ENCODE measurements at places on chromosomes 16 and 17.
A peak's percentile ranks its signal among the peaks of the same experiment; 100 is the strongest.

DNA sequence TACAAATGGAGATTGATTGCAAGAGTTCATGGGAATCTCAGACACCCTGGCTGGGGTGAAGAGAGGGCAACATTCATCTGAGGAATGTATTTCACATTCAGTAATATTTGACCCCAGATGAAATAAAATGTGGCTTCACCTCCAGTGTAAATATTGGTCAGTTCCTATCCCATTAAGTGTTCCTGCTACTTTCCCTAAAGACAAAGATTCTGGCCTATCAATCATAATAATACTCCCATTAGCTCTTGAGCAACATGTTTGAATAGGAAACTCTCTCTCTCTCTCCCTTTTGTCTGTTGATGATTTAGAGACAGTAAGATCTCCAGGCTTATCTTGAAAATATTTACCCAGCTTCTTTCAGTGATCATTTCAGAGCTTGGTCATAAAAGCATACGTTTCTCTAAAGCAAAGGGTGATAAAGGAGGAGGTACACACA, 70.1 kb downstream of the KCNJ2 start:
- DNase-seq, result no peak

GRCh38 chr16:9008601-9009260, 45.0 kb upstream of the USP7 start:
- DNase-seq, result peak; percentile 68

DNA sequence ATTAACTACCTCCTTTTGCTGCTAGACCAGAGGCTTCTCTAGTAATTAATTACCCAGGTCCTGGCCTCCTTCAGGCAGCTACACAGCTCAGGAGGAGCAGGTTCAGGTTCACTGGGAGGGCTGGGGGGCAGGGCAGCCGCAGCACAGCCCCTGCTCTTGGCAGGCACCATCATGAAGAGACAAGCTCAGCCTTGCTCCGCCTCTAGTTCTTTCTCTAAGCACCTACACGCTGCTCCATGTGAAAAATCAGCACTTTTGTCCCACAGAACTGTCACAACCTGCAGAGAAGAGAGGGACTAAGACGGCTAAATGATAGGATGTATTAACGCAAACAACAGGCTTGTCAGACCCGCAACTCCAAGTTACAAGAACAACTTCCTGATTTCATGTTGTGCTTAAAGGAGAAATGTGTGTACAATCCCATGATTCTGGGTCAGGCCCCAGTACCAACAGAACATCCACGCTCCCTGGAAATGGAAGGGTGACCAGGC, 53.4 kb downstream of the GRB2 start:
- DNase-seq, result no peak

DNA sequence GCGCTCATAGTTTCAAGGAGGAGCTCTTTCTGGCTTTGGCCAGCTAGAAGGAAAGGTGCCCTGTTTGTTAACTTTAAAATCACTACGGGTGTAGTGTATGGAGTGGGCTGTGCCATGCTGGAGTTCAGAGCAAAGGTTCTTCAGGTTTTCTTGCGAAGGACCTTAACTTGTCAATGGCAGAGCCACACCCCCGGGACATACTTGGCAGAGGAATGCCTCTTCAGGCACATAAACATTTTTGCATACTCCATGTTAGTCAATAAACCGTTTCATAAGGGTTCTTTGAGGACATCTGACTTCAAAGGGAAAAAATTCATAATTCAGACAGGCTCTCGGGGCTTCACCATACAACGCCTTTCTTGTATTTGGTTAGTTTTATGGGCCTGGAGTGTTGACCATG, 113.0 kb upstream of the PLCG2 start:
- no peak for DNase-seq

DNA sequence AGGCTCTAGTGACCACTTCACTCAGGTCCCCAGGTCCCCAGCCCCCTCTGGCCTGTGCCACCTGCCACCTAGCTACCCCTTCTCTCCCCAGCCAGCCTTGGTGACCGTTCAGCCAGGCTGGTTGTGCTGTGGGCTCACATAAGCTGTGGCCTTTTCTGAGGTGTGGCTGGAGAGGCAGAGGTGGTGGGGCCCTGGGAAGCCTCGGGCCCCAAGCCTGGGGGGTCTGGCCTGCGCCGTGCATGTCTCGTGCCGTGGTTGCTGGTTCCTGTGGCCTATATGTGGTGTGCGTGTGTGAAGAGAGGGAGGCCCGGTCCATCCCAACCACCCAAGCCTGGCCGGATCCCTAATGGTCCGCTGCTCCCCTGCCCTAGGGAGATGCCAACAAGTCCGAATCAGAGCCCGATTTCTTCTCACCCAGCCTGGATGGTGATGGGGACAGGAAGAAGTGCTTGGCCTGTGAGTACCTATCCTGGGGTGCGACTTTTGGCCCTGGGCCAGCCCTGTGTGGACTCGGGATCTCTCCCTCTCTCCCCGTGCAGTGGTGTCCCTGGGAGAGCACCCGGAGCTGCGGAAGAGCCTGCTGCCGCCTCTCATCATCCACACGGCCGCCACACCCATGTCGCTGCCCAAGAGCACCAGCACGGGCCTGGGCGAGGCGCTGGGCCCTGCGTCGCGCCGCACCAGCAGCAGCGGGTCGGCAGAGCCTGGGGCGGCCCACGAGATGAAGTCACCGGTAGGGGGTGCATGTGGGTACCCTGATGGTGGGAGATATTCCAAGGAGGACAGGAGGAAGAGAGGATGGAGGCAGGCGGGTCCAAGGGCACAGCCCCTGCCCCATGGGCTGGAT, 35.9 kb downstream of the CACNA1G start:
- no peak for DNase-seq

- no peak for DNase-seq
Observed at GRCh38 chr16:73056448-73056847, 8.5 kb upstream of the ZFHX3 start.

DNA sequence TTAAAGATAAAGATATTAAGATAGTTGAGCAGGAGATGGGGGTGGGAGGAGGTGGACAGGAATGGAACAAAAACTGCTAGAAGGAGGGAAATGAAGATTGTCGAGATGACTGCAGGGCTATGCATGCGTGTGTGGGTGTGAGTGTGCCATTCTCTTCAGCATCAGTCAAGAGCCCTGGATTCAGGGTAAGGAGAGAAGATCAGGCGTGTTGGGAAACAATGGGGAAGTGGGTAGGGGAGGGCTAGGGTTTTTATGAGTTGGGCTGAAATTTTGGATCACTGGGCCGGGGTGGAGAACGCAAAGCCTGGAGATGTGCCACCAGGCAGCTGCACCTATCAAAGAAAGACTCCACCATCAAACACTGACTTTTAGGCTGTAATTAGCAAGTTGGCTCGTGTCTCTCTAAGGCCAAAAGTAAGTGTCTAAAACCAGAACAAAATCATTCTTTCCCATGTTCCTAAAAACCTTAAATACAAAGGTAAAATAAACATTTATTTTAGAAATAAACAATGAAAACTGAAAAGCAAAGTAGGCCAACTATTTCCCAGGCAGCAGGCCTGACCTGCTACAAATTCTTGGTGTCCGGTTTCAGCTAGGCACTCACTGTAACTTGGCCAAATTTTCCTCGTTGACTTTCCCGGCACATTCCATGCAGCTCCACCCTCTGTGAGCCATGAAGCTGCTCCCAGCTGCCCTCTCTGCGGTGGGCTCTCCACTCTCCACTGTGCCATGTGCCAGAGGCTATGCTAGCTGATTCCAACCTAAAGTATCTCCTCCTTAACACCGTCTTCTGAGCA, 4.2 kb downstream of the CDRT4 start:
- DNase-seq, result no peak

DNA sequence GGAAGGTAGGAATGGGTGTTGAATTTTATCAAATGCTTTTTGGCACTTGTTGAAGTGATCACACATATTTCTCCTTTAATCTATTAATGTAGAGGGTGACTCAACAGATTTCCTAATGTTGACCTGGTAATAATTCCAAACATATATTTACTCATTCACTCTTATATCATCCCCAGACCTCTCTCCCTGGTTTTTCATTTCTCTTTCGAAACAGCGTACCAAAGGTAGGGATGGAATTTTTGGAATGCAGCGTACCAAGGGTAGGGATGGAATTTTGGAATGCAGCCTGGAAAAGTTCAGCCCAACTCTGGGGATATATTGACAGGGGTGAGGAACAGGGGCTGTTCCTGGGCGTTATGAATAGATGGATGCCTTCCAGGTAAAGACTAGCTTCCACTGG, 7.3 kb downstream of the KIF18B start:
- no peak for DNase-seq

- DNase-seq, result no peak
Observed at GRCh38 chr16:27333549-27333948, 19.8 kb downstream of the IL4R start.

GRCh38 chr16:80587071-80587470, 46.3 kb downstream of the DYNLRB2 start:
- DNase-seq, result no peak

DNA sequence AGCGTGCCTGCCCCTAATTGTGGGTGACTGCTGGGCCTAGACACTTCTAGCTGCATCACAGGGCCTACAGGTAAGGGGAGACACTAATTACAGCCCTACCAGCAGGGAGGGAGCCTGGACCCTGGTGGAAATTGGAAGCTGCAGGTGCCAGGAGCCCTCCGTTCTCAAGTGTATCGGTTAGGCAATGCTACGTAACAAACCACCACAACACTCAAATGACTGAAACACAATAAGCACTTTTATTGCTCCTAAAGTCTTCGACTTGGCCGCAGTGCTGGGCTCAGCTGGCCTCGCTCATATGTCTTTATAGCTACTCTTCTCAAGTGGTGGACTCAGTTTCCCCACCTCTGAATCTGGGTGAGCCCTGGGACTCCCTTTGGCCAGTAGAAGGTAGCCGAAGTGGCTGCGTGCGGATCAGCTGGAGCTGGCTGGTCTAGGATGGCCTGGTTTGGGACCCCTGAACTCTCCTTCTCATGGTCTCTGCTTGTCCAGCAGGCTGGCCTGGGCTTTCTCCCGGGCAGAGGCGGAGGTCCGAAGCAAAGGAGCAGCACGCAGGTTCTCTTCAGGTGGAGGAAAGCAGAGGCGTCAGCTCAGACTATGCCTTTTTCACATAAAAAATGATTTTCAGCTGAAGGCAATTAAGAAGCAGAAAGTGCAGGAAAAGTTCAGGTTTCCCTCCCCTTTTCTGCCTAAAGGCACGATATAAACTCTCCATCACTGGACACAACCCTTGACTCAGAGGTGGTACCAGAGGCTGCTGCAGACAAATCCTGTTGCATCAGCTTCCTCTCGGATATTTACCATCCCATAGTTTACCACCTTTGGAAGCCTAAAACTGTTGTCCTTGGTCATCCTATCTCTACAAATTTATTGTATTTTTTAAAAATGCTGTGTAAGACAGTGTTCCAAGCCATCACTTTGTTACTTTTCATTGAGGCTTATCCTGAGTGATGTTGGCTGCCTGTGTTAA, 8.7 kb upstream of the TMEM170A start:
- DNase-seq, result no peak

DNA sequence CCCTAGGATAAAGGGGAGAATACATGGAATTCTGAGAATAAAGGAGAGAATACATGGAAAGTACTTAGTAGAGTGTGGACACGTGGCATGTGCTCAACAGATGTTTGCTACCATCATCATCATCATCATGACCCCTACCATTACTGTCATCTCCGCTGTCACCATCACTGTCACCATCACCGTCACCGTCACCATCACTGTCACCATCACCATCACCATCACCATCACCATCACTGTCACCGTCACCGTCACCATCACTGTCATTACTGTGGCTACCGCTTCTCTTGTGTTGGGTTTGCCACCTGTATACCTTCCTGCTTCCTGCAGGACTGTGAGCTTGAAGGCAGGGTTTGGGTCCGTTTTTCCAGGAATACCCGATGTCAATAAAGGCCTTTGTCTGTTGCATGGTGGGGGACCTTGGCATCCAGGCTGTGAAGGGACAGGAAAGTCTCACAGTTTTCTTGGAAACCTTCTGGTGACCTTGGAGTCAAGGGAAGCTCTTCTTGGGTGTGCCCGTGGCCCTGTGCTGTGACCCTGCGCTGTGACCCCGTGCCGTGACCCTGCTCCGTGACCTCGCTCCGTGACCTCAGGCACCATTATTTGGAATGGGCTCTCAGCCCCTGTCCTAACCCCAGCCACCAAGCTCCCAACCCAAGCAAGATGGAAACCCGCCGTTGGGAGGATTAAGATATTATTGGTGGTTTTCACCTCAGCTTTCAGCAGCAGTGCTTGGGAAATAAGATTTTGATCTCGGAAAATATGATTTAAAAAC, 14.4 kb downstream of the CMIP start:
- DNase-seq, result no peak

DNA sequence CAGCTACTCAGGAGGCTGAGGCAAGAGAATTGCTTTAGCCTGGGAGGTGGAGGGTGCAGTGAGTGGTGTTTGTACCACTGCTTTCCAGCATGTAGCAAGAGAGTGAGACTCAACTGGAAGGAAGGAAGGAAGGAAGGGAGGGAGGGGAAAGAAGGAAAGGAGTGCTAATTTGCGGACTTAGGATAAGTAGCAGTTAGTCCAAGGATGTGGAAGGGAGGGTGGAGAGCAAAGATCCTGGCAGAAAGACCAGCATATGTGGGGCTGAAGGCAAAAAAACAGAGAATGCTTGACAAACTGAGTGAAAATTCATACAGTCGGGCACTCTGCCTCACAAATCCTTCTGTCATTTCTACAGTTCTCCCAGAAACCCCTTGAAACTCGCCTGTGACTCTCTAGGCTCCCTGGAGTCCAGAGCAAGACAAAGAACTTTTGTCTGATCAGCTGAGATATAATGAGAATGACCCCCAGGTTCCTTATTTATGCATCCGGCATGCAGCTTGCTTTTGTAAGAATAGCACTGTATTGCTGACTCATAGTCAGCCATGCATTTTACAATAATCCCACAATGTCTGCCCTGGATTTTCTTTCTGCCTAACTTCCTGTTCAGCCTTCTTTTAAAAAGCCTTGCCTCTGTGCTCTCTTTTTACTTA, 31.5 kb downstream of the CDK5RAP3 start:
- DNase-seq, result peak; percentile 32

DNA sequence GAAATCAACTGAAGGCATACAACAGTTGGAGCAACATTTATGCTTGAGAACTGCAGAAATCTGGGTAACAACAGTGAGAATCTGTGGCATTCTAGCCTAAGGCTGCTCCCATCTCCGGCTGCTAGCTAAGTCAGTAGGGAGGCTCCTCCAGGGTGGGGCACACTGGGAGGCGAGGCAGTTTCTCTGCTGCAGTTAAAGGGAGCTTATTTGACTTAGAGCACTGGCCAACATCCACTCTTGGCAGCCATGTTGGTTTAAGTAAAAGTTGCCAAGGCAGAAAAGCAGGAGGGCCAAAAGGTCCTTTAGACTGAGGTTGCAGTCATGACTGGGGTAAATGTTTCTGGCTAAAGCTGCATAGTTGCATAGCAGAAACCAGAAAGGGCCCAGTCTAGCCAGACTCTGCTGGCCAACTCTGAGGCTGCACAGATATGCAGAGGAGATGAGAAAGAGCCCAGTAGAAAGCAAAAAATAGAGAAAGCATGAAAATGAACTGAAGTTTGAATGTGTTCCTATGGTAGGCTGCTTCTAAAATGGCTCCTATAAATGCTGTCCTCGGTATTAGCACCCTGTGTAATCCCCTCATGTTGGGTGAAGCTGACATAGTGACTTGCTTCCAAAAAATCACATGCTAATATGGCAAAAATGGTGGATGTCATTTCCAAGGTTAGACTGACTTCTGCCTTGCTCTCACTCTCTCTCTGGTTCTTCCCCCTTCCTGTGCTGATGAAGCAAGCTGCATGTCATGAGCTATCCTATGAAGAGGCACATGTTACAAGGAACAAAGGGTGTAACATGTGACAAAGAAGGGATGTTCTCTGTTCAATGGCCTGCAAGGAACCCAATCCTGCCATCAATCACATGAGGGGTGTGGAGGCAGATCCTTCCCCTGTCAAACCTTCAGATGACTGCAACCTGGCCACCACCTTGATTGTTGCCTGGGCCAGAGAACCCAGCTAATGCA, 3.7 kb upstream of the C16orf78 start:
- no peak for DNase-seq

- no peak for DNase-seq
Observed at GRCh38 chr16:76280421-76281215, 3.4 kb downstream of the CNTNAP4 start.
